ENCODE measurements at places on chromosomes 16 and 17. TPM values are rescaled to one million over a fixed set of nuclear protein-coding genes. Genes with fewer than 3 reads are reported as not detected.

SMIM22 gene
- total RNA-seq: not detected

RANBP10 gene
- 6.6 TPM for total RNA-seq

TP53TG3C gene
- total RNA-seq: 0.50 TPM

PITPNC1 gene
- total RNA-seq: 31.3 TPM

RNU2-1 gene
- total RNA-seq: not detected

EVPLL gene
- total RNA-seq: not detected

PRDM7 gene
- total RNA-seq: not detected
